ENCODE measurements at places on chromosomes 13 and 19.

DNA sequence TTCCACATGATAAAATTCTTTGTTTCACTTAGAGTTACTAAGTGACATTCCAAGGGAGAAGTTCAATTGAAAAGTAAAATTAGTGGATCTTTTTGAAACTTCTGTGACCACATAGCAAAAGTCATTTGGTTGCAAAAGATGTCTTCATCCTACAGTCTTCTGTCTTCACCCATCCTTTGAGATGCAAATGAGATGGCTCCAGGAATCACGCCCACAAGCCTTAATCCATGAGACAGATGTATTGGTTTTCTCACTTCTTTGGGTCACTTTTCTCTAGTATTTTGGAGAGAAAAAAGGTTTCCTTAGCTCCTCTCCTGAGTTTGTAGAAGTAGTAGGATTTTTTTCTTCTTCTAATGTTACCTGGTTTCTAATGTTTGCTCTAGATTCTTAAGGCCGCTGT lies 259.5 kb upstream of the SLC10A2 start:
- DNase-seq, result no peak

DNA sequence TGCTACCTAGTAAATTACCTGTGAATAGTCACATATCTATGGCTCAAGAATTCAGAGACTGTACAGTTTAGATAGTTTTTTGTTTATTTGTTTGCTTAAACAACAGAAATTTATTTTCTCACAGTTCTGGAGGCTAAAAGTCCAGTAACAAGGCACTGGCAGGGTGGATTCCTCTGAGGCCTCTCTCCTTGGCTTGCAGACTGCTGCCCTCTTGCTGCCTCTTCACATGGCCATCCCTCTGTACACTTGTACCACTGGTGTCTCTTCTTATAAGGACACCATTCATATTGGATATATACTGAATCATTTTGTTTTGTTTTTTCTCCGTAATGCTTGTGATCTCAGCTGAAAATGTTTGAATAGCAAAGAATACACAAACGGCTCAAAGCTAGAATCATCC lies 56.4 kb upstream of the MIR17HG start:
- no peak for DNase-seq

- DNase-seq, result peak; percentile 72
Observed at GRCh38 chr19:7197760-7198696, 96.2 kb downstream of the INSR start.

- DNase-seq, result no peak
Observed at GRCh38 chr19:45130888-45131615, 29.7 kb downstream of the NKPD1 start.

GRCh38 chr13:68190818-68191217 lies 960.7 kb upstream of the PCDH9 start:
- DNase-seq, result peak; percentile 48

- no peak for DNase-seq
Observed at GRCh38 chr13:38391341-38391740, 41.7 kb downstream of the UFM1 start.

- peak; percentile 54 for DNase-seq
Observed at GRCh38 chr13:40578055-40578454, 88.4 kb downstream of the FOXO1 start.

DNA sequence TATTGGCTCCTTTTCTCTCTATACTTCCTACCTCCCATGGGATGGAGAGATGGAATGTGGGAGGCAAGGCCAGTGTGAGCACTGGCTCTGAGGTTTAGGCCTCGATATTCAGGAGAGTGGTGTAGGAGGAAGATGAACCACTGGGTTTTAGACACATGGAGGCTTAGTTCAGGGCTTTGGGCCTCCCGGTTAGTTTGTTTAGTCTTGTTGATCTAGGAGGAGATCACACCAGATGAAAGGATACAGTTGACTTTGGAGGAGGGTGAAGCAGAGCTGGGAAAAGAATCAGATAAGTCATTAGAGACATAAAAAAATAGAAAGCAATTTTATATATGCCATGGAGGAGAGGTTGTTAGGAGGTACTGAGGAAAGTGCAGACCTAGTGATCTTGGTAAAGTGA lies 30.9 kb downstream of the RNASEH2B start:
- no peak for DNase-seq

DNA sequence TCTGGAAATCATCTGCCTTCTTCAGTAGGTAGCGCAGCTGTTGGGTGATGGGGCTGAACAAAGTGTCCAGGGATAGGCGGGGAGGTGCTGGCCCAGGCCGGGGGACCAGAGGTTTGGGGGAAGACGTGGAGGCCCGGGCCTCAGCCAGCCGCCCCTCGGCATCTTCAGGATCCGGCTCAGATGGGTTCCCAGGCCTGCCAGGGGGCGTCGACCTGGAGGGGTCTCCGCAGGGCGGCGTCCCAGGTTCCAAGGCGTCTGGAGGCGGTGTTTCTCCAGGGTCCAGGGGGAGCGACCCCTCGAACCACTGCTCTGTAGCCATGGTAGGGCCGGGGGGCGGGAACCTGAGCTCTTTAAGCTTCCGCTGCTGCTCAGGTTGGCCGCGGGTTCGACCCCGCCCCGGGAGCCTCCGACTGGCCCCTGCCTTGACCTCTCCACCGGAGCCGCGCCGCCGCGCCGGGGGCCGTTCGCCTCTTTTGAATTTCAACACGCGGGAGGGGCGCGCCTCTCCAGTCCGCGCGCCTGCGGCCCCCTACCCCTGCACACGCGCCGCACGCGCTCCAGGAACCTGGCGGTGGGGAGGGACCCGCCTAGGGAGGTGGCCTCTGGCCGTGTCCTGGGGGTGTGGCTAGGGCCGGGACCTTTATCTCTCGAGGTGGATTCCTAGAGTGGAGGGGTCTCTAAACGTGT lies at the start of gene C19orf67:
Gene C19orf67 (minus strand): TSS at position 475 of the 687 bp plus-strand sequence. CDS start 156 bp downstream, at position 319.
- DNase-seq, result no peak

- no peak for DNase-seq
Observed at GRCh38 chr13:76523740-76524340, 362.4 kb downstream of the KCTD12 start.

DNA sequence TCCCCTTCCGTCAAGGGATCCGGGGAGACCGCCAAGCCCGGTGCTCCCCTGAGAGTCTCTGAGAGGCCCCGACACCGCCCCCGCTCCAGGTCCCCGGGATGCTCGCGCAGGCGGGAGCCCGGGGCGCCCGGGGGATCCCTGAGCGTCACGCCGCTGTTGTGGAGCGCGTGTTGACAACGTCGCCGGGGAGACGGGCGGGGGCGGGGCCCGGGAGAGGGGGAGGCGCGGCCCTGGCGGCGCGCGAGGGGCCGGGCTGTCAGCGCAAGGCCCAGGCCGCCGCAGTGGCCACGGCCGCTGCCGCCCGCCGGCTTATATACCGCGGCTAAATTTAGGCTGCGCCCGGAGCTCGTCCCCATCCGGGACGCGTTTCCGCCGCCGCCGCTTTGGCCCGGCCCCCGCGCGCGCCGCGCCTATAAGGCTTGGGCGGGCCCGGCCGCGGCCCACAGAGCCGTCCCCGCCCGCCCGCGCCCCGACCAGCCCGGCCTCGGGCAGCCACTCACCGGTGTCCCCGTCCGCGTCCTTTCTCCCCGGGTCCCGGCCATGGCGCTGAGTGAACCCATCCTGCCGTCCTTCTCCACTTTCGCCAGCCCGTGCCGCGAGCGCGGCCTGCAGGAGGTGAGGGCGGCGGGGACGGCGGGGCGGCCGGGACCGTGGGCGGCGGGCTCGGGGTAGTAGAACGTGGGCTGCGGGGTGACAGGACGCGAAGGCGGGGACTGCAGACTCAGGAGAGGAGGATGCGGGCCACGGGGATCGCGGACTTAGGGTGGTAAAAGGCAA lies at the start of gene KLF2:
Gene KLF2 (plus strand): TSS at position 443 of the 777 bp plus-strand sequence. CDS start 98 bp downstream, at position 541.
- no peak for DNase-seq

GRCh38 chr13:39201180-39201579 lies 162.9 kb downstream of the NHLRC3 start:
- no peak for DNase-seq

GRCh38 chr19:54209811-54210494 lies 9.3 kb downstream of the RPS9 start:
- peak; percentile 90 for DNase-seq

- DNase-seq, result no peak
Observed at GRCh38 chr19:45187421-45188100, 9.0 kb downstream of the BLOC1S3 start.

GRCh38 chr19:15337202-15337601 lies 4.9 kb upstream of the BRD4 start:
- no peak for DNase-seq

DNA sequence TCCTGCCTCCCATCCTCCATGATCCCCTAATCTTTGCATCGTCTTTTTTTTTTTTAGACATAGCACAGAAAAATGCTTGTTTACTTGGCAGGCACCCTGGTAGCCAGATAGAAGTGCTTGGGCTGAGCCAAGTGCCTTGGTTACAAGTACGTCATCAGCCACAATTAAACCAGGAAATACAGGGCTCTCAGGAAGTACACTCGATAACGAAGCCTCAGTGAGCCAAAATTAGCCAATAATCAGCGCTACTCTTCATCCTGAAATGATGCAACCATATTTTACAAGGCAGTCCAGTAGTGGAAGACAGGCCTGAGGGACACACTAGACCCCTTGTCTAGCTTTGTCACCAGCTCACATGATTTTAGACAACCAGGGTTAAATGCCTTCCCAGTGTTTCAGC lies 194.0 kb upstream of the NBEA start:
- DNase-seq, result peak; percentile 64

DNA sequence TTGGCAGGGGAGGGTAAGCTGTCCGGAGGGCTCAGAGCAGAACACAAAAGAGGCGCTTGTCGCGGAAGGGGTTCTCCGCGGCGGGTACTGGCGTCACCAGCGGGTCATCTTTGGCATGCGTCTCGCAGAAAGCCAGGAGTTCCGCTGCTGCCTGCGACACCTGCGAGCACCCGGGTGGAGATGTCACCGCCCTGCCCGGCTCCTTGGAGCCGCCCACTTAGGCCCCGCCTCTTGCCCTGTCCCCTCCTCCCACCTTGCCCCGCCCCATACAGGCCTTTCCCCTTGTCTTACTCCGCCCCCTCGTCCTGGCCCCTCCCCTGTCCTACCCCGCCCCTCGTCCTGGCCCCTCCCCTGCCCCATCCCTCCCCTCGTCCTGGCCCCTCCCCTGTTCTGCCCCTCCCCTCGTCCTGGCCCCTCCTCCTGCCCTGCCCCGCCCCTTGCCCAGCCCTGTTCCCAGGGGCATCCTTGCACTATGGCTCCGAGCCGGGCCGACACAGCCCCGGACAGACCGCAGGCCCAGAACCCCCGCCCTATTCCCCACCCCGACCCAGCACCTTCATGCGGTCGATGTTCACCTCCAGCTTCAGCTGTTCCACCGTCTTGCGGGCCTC lies 1.9 kb downstream of the GNG8 start:
- no peak for DNase-seq

DNA sequence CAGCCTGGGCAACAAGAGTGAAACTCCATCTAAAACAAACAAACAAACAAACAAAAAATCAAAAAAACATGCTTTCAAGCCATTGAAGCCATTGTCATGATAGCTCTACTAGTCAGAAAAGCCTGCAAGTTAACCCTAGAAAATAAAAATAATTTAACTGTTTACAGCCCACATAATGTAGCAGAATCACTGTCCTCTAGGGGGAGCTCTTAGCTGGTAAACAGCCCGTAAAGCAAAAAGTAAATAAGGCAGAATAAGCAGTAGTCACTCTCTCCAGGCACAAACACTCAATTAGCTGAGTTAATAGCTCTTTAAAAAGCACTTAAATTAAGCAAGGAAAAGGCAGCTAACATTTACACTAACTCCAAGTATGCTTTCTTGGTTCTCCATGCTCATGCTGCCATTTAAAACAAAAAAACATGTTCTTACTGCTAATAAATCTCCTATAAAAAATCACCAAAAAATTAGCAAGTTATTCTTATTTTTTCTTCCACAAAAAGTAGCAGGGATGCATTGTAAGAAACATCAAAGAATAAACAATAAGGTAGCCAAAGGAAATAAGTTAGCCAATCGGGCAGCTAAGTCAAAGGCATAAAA lies 11.3 kb downstream of the LILRB4 start:
- no peak for DNase-seq

DNA sequence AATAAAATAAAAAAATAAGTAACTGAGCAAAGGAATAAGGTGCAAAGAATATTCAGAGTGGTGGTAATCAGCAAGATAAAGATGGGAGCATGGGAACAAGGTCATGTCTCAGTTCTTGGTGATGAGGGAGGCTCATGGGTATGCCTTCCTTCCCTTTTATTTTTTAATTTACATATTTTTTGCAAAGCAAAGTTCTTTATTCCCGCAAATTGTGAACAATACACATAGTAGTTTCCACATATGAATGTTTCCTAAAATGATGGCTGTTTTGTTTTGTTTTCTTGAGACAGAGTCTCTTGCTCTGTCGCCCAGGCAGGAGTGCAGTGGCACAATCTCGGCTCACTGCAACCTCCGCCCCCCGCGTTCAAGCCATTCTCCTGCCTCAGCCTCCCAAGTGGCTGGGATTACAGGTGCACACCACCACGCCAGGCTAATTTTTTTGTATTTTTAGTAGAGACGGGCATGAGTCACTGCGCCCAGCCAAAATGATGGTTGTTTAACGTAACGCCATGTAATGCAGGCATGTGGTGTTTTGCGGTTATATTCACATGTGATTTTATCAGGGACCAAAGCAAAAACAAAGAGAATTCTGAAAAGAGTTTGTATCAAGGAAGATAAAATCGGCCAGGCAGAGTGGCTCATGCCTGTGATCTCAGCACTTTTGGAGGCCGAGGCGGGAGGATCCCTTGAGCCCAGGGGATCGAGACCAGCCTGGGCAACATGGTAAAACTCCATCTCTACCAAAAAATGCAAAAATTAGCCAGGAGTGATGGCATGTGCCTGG lies 4.5 kb upstream of the ADGRE2 start:
- no peak for DNase-seq

DNA sequence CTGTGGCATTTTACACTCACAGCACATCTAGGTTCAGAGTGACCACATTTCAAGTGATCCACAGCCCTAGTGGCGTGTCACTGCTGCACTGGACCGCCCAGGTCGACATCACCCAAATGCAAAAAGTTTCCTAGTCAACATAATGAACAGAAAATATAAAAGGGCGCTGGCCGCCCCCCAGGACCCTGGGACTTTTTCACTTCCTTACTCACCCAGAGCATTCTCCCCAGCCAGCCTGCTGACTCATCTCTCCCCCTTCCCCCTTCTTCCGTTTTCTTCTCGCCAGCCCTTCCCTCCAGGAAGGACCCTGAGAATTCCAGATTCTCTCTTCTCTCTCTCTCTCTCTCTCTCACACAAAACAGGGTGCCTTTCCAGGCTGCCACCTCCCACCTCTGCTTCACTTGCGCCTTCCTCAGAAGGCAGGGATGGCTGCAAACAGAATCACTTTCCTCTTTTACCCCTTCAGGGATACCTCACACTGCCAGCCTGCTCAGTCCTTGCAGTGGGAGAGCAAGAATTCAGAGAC lies 21.0 kb upstream of the GRWD1 start:
- no peak for DNase-seq

DNA sequence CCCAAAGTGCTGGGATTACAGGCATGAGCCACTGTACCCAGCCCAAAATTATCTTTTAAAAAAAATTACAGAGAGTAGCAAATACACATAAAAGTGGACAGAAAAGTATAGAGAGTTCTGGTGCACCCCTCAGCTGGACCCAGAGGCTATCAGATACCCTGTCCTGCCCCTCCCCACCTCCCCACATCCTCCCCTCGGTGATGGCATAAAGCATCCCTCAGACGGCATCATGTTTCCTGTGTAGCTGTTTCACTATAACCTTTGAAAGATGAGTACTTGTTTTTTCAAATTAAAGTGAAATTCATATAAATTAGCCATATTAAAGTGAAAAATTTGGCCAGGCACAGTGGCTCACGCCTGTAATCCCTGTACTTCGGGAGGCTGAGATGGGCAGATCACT lies 20.1 kb downstream of the SLC27A1 start:
- DNase-seq, result no peak

- peak; percentile 53 for DNase-seq
Observed at GRCh38 chr13:73325723-73326558, 267.1 kb downstream of the KLF5 start.

GRCh38 chr19:57935731-57936130 lies 529 bp upstream of the ZNF418 start:
- DNase-seq, result no peak
